Activated T-cell treated with anti-CD3 and anti-CD28 coated beads for 48 hours (primary cell): ENCODE measurements at places on chromosomes 7 and 10.

- no peak for DNase-seq
Measured at GRCh38 chr10:7445474-7446185, 34.8 kb upstream of the SFMBT2 start.

GRCh38 chr10:28970231-28970630, 292.9 kb downstream of the BAMBI start:
- no peak for DNase-seq

DNA sequence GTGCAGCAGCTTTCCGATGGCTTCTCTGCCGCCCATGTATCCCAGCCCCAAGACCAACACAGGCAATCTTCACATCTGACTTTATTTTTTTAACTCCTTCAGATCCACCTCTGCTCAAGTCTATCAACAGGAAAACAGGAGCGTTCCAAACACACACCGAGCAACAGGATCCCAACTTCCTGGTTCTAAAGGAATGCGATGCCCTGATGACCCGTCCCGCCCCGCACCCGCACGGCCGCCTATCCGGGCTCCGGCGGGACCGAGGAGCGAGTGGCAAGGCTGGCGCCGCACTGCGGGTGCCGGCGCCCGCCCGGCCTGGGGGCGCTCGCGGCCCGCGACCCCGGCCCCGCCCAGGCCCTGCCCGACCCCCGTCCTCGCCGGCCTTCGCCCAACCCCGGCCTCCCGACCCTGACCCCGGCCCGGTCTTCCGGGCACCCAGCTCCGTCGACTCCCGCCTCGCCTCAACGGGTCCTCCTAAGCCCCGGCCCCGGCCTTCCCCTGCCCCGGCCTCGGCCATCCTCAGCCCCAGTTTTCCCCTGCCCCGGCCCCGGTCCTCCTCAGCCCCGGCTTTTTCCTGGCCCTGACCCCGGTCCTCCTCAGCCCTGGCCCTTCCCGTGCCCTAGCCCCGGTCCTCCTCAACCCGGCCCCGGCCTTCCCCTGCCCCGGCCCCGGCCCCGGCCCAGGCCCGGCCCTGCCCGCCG, 730 bp downstream of the LARP4B start:
- peak; percentile 15 for DNase-seq

DNA sequence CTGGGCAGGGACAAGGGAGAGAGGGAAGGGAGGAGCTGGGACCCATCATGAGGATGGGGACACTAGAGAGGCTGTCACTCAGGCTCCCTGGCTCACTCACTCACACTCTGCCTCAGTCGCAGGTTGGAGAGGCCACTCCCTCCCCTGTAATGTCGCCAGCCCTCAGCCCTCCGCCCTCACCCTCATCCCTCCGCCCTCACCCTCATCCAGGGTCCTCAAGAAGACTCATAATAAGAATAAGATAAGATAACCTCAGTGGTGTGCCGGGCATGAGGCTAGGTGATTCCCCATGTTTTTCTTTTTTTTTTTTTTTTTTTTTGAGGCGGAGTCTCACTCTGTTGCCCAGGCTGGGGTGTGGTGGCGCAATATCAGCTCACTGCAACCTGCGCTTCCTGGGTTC, 92.2 kb downstream of the GTF2IRD1 start:
- no peak for DNase-seq

GRCh38 chr10:119701861-119702260, 24.0 kb upstream of the INPP5F start:
- no peak for DNase-seq

GRCh38 chr10:101850749-101851148, 7.1 kb upstream of the KCNIP2 start:
- no peak for DNase-seq

DNA sequence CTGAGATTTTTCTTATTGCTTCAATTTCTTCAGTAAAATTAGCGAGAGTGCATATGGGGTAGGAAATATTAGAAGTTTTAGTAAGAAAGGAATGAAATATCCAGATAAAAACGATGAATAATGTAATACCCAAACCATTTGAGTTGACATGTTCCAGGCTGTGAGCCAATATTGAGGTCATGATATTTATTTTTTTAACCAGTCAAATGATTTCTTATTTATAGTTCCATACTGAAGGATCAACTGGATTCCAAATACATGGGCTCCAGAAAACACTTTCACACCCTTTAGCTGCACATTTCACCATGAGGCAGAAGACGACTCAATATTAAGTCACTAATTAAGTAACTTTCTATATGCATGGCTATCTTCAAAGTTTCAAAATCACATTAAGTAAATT, 312.5 kb downstream of the PPP1R3A start:
- no peak for DNase-seq

DNA sequence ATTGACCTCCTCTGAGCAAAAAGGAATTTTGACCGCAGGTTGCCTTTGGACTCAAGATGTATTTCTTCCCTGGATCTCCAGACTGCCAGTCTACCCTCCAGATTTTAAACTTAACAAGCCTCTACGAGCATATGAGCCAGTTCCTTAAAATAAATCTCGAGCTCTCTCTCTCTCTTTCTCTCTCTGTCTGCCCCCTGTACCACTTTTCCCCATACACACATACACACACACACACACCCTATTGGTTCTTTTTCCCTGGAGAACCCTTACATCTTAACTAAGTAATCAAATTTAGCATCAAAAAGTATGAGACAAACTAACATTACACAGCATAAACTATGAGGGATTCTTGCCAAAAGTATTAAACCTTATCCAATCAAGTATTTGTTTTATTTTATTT, 11.4 kb downstream of the BCAP29 start:
- no peak for DNase-seq

DNA sequence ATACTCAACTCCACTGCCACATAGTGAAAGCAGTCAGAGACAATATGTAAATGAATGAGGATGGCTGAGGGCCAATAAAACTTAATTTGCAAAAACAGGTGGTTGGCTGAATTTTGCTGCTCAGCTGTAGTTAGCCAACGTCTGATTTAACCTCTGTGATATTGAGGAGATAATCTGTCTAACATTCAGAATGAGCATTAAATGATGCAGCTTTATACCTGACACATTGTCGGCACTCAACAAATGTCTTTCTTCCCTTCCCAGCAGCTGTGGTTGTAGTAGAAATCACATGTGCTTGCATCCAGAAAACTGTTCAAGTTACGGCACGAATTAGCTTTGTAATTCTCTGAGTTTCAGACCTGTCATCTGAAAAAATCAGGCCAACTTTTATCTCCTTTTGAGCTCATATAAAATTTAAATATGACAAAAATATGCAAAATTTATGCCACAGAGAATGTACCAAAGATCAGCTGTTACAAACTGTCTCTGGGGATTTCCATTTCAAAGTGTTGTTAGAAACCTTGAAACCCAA, 1239.7 kb downstream of the GATA3 start:
- DNase-seq, result no peak

- no peak for DNase-seq
Measured at GRCh38 chr7:45459476-45459875, 114.7 kb upstream of the ADCY1 start.

- no peak for DNase-seq
Measured at GRCh38 chr7:66380272-66380888, 175.2 kb downstream of the TPST1 start.
